ENCODE measurements at places on chromosomes 13 and 19.

DNA sequence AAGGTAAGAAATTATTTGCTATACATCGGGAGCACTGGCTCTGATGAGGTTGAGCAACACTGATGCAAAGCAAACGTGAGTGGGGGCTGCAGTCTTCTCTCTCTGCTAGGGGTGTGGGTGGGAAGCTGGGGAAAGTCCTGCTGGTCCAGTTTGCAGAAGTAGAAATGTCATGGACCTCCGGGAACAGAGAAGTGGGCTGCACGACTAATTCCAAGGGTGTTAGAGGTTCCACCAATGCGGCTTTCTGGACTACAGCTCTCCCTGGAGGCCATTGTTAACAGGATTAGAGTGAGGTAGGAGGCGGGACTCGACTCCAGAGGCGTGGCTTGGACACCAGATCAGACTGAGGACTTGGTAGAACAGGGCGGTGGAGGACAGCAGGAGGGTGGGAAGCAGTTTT, 5.7 kb upstream of the FBXO27 start:
- no peak for DNase-seq

DNA sequence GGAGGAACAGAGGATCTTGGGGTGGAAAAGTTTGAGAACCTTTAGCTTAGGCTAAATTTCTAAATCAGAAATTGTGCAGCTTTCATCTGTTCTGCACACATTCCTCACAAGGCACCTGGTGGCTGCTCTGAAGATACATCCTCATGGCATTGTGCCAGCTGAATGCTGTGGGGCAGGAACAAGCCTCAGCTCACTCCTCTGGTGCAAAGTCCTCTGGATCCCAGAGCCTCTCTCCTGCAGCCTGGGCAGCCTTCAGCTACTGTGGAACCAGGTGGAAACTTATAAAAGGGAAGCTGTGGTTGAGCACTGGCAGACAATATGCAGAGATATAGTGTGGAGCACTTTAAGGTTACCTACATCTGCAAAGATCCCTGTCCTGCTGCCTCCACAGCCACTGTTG, 72.3 kb downstream of the KCTD12 start:
- no peak for DNase-seq

DNA sequence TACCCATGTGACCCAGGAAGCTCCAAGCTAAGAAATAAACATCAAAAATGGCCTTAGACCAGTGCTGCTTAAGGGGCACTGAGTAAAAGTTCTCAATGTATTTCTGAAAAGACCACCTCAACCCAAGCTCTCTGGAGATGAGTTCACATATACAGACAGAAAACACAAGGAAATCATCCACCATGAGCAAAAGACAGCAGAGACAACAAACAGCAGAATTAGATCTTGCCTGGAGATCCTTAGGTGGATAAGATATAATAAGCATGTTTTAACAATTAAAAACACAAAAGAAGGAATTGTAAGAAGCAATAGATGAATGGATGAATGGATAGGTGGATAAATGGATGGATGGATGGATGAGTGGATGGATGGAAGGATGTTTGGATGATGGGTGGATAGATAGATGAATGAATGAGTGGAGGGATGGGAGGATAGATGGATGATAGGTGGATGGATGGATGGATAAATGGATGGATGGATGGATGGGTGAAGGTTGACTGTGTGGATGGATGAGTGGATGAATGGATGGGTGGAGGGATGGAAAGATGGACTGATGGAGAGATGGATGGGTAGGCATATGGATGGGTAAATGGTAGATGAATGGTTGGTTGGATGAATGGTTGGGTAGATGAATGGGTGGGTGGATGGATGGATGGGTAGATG, 9.6 kb upstream of the NMRK2 start:
- DNase-seq, result no peak

DNA sequence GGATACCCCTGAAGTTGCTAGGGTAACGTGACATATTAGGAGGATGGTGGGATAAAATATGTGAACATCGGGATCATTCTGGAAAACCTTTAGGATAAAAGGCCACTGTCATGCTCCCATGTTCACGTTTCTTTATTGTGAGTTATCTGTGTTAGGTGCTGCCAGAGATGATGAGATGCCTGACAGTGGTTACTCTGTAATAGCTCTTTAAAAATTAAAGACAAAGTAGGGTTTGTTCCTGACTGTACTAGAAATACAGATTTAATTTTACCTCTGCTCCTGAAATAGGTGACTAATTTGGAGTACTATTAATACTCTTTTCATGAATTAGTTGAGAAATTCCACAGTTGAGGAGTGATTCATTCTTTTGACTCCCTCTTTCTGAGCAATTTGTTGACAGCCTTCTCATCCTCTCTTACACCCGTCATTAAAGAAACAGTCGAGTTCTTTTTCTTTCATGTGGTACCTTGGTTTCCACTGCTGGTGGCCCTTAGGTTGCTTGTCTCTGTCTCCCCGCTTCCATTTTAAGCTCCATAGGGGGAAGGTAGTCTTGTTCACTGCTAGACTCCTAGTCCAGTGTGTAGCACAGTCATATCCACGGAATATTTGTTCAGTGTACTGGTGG, 28.4 kb downstream of the SAE1 start:
- no peak for DNase-seq

DNA sequence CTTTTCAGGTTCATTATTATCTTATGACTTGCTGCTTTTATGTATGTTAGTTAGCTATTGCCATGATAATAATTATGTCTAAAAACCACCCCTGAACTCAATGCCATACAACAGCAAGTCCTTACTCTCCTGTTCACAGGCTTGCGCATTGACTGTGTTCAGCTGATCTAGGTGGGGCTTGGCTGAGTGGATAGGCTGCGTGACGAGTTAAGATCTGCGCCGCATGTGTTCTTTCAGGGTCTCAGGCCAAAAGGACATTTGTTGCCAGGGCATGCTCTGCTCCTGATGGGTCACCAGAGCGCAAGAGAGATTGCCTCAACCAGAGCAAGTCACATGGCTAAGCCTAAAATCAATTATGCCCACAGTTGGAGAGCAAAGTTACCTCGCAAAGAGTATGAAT, 859 bp downstream of the ZNF568 start:
- DNase-seq, result no peak

GRCh38 chr13:110017379-110017778, 231.0 kb upstream of the IRS2 start:
- no peak for DNase-seq

GRCh38 chr19:33377586-33378475, 4.3 kb downstream of the CEBPG start:
- no peak for DNase-seq

GRCh38 chr13:26025196-26025595, 26.6 kb downstream of the SHISA2 start:
- DNase-seq, result no peak

GRCh38 chr13:23570099-23570920, at the start of gene TNFRSF19:
Gene TNFRSF19, plus strand, starts transcription at chr13:23570412. Its CDS starts 19,772 bp downstream, at chr13:23590184.
- DNase-seq, result no peak

DNA sequence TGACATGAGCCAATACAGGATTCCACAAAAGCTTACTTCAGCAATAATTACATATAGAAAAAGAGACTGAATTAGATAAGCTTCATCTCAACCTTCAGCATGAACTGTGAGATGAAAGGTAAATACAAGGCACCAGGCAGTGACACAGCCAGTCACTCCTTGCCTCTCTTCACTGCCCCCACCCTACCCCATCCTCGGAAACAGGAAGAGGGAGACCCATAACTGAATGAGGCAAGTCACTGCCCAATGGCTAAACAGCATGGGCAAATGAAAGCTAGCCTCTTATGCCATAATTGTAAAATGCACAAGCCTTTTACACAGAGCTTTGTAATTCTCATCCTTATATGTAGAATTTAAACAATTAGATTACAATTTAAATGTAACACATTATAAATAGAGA, 1.7 kb downstream of the ZNF160 start:
- DNase-seq, result no peak

- no peak for DNase-seq
These were observed 10.5 kb downstream of the WIZ start for GRCh38 chr19:15439078-15439799.

DNA sequence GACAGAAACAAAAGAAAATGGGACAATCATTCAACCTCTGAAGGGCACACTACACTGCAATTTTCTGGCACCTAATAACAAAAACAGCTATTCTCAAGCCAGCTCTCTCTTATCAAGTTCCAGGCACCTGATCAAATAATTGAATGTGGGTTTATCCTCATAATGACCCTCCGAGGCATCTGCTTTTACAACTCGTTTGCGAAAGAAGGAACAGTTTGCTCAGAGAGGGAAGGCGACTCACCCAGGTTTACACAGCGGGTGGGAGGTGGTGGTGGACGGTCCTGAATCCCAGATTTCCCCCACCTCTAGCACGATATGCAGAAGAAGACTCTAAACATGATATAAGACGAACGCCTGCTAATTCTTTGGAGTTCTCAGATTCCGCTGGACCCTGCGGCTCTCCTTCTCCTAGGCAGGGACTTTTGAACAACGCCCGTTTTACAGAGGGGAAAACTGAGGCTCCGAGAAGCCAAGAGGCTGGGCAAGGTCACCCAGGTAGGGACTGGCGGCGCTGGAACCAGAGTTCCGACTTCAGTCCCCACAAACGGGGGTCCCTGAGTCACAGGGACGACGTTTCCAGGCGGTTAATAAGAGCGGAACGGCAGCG, 641 bp downstream of the SGTA start:
- DNase-seq, result no peak

Data from activated T-helper 1 cell treated with anti-CD3 and anti-CD28 coated beads, Interleukin-2, amount 50 U/mL, for 16 hours (primary cell).